Progenitor cell of endocrine pancreas (in vitro differentiated cells): ENCODE measurements at places on chromosomes 5 and 9.

DNA sequence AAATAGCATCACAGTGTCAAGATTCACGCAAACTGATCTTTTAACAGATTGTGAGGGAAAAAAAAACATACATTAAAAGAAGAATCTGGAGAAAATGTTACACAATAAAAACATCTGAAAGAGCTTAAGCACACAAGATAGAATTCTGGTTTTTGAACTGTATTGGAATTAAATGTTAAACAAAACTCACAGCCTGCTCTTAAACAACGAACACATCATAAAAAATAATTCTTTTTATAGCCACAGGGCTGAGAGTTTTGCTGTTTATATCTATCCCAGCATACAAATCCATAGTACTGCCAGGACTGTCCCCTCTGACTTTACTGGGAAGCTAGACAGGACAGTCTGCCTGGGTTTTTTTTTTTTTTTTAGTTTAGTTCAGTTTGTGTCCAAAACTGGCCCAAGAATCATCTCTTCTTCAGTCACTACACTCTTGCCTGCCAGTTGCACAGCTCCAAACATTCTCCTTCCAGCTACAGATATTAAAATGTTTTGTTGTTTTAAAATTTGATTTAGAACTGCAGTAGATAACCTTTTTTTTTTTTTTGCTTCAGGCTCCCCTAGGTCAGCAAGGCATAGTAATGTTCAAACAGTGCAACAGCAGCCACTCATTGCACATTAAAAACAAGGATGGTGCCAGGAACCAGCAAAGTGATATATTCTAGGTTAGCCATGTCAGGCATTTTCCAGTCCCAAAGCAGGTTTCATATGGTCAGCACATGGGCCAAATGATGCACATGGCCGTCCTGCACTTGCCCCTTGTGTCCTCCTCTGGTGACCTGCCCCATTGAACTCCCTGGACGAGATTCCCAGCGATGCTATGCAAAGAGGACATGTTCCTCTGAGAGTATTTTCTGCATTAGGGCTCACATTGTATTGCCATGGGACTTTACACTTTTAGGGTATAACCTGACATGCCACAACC is 173.6 kb downstream of the ARL15 start:
- DNase-seq: no peak

DNA sequence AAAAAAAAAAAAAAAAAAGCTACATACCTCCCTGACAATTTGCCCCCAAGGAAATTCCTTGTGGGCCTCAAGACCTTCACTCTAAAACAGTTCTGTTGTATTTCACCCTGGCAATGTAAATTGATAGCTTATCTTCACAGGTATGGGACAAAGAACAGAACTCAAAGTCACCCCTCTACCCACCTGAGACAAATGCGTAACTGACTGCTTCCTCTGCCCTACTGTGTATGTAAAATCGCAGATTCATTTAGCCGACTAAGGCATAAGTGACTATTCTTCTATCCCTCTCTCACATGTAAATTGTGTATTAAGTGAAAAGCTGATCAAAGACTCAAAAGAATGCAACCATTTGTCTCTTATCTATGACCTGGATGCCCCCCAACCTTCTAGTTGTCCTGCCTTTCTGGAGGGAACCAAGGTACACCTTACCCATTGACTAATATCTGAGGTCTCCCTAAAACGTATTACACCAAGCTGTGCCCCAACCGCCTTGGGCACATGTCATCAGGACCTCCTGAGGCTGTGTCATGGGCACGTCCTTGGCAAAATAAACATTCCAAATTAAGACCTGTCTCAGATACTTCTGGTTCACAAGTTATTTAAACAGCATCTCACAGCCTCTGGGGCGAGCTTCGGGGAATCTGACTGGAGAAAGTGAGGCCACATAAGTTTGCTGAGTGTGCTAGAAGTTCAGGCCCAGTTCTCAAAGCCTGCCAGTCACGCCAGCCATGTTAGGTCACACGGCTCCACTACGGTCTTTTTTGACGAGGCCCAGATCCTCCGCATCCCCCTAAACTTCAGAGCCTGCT is 954 bp downstream of the TBCA start:
- DNase-seq: no peak

GRCh38 chr9:17131494-17131893 is 3.3 kb upstream of the CNTLN start:
- DNase-seq: no peak

GRCh38 chr5:68953231-68953874 is 140.5 kb upstream of the SLC30A5 start:
- DNase-seq: no peak

DNA sequence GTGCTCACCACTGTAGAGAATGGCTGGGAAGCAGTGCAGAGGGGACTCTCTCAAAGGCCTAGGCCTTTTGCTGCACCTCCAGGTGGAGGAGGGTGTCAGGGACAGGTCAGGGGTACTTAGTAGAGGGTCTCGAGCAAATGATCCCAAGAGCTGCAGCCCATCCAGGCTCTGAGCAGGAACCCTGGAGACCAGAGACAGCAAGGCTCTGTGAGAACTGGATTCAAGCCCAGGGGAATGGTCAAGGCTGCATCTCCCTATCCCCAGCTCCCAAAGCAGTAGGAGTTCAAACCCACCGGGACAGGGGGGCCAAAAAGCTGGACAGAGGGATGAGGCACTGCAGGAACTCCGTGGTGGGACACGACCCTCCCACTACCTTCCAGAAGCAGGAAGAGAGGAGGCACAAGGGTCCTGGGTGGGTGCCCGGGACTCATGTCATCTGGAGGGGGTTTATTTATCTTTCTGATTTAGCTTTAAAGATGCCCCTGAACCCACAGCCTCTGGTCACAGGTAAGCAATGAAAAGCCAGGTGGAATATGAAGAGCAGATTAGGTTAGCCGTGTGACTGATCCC is 124.8 kb downstream of the MVB12B start:
- DNase-seq: no peak

GRCh38 chr5:169606279-169606678 is 22.7 kb downstream of the SPDL1 start:
- no peak for DNase-seq

GRCh38 chr9:135907431-135908092 is at the start of gene CAMSAP1:
Gene CAMSAP1 (minus strand): TSS chr9:135907546. CDS start chr9:135907159, 387 bp downstream.
- DNase-seq: peak; percentile 95

- peak; percentile 73 for DNase-seq
Measured at GRCh38 chr9:36748322-36748899, 175.7 kb downstream of the MELK start.

GRCh38 chr5:10695055-10695649 is 65.9 kb downstream of the DAP start:
- peak; percentile 34 for DNase-seq
